Activated naive CD4-positive, alpha-beta T cell treated with anti-CD3 and anti-CD28 coated beads for 36 hours (primary cell): ENCODE measurements at places on chromosomes 12 and 14. TPM values are rescaled to one million over a fixed set of nuclear protein-coding genes. Genes with fewer than 3 reads are reported as not detected.

Gene CELA1
- 0.29 TPM for total RNA-seq

DNA sequence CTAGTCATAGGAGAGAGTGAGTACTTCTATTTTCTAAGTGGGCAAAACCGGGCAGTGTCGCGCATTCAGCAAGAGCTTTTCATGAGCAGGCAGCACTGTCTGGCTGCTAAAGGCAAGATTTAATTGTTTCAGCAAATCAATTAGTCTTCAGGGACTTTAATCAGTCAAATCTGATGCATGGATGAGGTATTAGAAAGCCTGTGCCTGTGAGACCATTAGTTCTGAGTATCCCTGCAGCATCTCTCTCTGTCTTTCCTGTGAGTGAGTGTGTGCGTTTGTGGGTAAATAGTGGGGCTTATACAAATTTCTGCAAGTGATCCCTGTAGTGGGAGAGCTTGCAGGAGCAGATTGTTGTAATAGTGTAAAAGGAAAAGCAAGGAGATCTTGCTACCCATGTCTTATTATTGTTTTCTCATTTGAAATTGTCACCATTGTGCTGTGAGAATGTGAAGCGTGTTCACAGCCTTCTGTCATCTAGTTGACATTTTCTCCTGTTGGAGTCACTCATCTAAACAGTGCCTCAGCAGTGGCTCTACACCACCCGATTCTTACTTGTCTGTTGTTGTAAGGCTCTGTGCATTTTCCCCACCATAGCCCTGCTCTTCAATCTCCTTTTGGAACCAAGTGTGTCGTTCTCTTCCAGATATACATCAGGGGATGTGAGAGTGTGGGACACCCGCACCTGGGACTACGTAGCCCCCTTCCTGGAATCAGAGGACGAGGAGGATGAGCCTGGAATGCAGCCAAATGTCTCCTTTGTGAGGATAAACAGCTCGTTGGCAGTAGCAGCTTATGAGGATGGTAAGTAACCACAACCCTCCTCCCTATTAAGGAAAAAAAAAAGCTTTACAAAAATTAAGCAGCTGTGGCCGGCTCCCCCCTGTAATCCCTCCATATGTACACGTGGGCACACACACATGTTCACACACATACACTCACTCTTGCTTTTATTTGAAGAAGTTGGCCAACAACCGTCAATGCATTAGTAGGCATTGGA lies 53.6 kb downstream of the FBXW8 start:
- DNase-seq = no peak
- peaks cover 26% of the 10 kb centered on the region for H3K4me1 ChIP-seq
- no peaks in the 10 kb centered on the region for H3K27me3 ChIP-seq
- no peak overlapping the region for H3K27ac ChIP-seq

- no peak for DNase-seq
- peaks cover 20% of the 10 kb centered on the region for H3K27me3 ChIP-seq
- H3K27ac ChIP-seq = no peak overlapping the region
- H3K4me3 ChIP-seq = peak overlapping the region; percentile 59
- H3K36me3 ChIP-seq = no peaks in the 10 kb centered on the region
Observed at GRCh38 chr12:21526721-21527345, 737 bp downstream of the SPX start.

DNA sequence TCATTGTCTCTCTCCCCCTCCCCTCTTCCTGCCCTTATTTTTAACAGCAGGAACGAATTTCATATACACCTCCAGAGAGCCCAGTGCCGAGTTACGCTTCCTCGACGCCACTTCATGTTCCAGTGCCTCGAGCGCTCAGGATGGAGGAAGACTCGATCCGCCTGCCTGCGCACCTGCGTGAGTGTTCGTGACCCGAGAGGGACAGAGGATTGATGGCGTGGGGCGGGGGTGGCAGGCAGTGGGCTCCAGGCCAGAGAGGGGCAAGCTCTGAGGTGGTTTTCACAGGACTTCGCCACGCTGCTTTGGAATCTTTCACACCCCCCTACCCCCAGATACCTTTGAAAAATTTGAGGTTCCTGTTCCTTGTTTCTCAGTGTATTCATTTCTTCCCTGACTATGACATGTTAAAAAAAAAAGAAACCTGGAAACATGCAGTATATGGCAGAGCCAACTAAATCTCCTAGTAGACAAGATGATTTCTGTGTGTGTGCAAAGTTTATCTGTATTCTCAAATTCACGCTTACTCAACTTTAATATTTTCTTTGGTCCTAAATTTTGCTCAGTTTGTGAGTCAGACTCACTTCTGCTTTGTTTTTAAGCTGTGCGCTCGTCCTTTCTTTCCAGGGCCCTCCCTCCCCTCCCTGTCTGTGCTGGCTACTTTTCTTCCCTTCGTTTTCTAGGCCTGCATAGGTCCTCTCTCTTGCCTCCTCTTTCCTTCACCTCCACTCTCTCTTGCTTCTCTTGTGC lies 103.1 kb downstream of the ETV6 start:
- no peak for DNase-seq
- peaks cover 31% of the 10 kb centered on the region for H3K36me3 ChIP-seq
- no peaks in the 10 kb centered on the region for H3K27me3 ChIP-seq
- peaks cover 3% of the 10 kb centered on the region for H3K4me1 ChIP-seq
- peak overlapping the region; percentile 0 for H3K27ac ChIP-seq

DNA sequence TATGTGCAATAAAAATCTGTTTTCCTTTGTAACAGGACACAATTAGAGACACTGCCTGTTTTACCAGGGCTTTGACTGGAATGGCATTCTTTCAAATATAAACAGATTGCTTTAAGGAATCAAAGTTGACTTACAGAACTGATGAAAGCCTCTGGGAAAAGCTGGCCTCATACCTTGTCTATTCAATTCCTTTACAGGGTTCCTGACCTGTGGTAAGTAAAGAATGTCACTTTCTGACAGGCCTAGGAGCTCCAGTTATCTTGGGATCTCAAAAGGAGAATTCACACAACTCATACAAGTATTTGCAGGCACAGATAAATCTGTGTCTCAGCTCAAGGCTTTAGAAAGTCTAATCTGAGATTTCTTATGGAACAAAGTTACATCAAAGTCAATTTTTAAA lies 88.4 kb downstream of the BCAT1 start:
- H3K4me1 ChIP-seq = peaks cover 9% of the 10 kb centered on the region
- no peak overlapping the region for H3K4me3 ChIP-seq

Gene PRKD1
- total RNA-seq = not detected

Gene GPR65
- total RNA-seq = 11.1 TPM

DNA sequence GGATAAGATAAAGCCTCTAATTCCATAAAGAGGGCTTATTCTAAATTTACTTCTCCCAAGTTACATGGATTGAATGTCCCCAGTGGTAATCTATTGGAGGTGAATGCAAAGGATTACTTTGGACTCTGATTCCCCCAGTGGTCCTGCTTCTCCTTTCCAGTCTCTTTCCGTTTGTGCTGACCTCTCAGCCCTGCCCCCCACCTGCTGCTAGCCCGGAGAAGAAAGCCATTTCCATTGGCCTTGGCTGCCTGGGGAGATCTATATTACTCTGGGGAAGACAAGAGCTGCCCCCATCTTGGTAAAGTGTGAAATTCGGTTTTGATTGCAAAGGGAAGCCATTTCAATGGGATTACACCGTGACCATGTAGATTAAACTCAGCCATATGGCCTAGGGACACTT lies 13.3 kb downstream of the ASCL1 start:
- H3K36me3 ChIP-seq = peaks cover under 1% of the 10 kb centered on the region
- H3K27ac ChIP-seq = no peak overlapping the region
- no peak overlapping the region for H3K4me3 ChIP-seq
- DNase-seq = no peak
- H3K4me1 ChIP-seq = peaks cover under 1% of the 10 kb centered on the region
- peaks cover 38% of the 10 kb centered on the region for H3K27me3 ChIP-seq

GRCh38 chr14:100775831-100776591 lies 49.3 kb downstream of the DLK1 start:
- no peaks in the 10 kb centered on the region for H3K27me3 ChIP-seq
- no peaks in the 10 kb centered on the region for H3K4me1 ChIP-seq
- DNase-seq = no peak
- no peaks in the 10 kb centered on the region for H3K36me3 ChIP-seq
- no peak overlapping the region for H3K4me3 ChIP-seq

GRCh38 chr14:96260341-96260821 lies 4.4 kb downstream of the BDKRB1 start:
- no peak overlapping the region for H3K4me3 ChIP-seq
- H3K4me1 ChIP-seq = no peaks in the 10 kb centered on the region
- H3K27ac ChIP-seq = no peak overlapping the region

DNA sequence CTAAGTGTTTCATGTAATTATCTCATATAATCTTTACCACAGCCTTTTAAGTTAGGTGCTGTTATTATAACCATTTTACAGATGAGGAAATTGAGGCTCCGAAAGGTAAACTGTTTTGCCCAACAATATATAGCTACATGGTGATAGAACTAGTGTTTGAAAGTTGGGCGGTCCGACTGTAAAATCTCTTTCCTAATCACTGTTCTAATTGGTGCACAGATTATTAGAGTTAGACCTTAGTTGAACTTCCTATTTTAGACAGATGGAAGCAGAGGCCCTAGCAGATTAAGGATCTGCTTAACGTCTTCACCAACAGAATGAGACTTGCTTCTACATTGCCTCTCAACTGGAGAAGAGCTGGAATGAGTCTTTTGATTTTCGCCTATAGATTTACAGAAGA lies 30.0 kb upstream of the DUSP6 start:
- H3K4me3 ChIP-seq = no peak overlapping the region
- H3K27ac ChIP-seq = no peak overlapping the region
- no peak for DNase-seq
- H3K27me3 ChIP-seq = no peaks in the 10 kb centered on the region

- H3K27me3 ChIP-seq = no peaks in the 10 kb centered on the region
- H3K27ac ChIP-seq = no peak overlapping the region
- H3K4me3 ChIP-seq = no peak overlapping the region
- H3K36me3 ChIP-seq = no peaks in the 10 kb centered on the region
Observed at GRCh38 chr12:2336409-2336829, 283.6 kb downstream of the CACNA1C start.

DNA sequence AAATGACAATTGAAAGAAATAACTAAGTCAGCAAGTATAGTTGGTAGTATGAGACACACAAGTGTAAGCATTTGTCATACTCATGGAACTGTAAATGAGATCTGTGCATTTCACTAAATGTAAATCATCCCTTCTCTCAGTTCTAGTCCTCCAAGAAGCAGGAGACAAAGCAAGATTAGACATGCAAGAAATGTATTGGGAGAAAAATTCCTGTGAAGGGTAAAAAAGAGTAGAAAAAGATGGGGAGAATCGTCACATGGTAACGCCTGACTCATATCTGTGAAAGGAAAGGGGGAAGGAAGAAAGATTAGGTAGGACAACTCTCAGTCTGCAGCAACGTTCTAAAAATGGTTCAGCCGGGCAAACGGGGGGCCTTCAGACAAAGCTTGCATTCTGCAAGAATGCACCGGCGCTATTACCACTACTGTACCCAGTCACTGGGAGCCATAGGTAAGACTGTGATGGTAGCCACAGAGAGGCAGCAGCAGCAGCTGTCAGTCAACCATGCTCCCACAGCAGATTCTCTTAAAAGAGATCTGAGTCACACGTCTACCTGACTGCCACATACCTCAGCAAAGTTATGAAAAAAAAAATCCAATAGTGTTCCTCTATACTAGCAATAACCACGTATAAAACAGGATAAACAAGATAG lies 18.0 kb upstream of the RFX4 start:
- no peak overlapping the region for H3K27ac ChIP-seq
- H3K36me3 ChIP-seq = no peaks in the 10 kb centered on the region
- DNase-seq = no peak

- H3K36me3 ChIP-seq = no peaks in the 10 kb centered on the region
- no peak overlapping the region for H3K27ac ChIP-seq
- H3K4me1 ChIP-seq = no peaks in the 10 kb centered on the region
Observed at GRCh38 chr14:87632796-87633195, 360.2 kb downstream of the GALC start.

Gene CLEC4D
- not detected for total RNA-seq

DNA sequence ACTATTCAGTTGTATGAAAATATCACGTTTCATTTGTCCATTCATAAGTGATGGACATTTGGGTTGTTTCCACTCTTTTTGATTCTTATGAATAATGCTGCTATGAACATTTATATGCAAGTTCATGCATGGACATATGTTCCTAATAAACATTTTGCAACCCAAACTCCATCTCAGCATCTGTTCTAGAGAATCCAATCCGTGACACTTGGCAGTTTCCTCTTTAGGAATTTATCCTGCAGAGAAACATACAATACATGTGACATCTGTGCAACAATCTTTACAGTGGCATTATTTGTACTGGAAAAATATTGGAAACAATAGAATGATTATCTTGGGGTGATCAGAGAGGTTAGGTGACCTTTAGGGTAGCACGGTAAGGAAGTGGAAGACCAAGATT lies 290.8 kb upstream of the SRRM4 start:
- no peaks in the 10 kb centered on the region for H3K36me3 ChIP-seq
- peaks cover 2% of the 10 kb centered on the region for H3K27me3 ChIP-seq
- H3K27ac ChIP-seq = no peak overlapping the region
- no peak for DNase-seq
